ENCODE measurements at places on chromosomes 6 and 20. TPM values are rescaled to one million over a fixed set of nuclear protein-coding genes. Genes with fewer than 3 reads are reported as not detected.

The AIF1 gene
- total RNA-seq = 12.5 TPM

- peaks cover 4% of the 10 kb centered on the region for H3K4me1 ChIP-seq
- no peaks in the 10 kb centered on the region for H3K36me3 ChIP-seq
- no peaks in the 10 kb centered on the region for H3K27me3 ChIP-seq
- no peak overlapping the region for H3K4me3 ChIP-seq
Measured at GRCh38 chr6:138410972-138411880, 7.2 kb downstream of the HEBP2 start.

DNA sequence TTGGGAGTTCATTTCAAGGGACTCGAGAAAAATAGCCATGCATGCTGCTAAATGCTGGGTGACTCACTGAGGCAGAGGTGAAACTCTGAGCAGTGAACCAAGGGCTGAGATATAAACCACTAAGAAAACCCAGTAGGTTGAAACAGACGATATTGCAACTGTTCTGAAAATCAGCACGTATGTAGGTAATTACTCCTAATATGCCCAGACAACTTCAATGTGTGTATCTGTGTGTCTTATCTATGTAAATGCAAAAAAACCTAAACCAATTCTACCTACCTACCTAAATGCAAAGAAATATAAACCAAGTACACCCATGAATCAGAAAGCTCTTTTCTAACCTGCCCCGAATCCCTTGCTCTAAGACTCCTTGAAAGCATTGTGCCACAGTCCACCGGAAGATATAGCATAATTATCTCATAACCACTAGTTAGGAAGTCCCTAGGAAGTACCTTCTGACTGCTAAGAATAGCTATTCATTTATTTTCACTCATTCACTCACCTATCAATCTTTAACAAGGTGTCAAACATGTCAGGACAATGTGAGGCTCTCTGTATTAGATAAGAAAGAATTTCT is 458.7 kb upstream of the RUNX2 start:
- no peaks in the 10 kb centered on the region for H3K27me3 ChIP-seq
- no peak overlapping the region for H3K27ac ChIP-seq
- no peak for DNase-seq
- H3K4me1 ChIP-seq = no peaks in the 10 kb centered on the region

- H3K36me3 ChIP-seq = no peaks in the 10 kb centered on the region
- no peak for DNase-seq
- no peaks in the 10 kb centered on the region for H3K27me3 ChIP-seq
- peaks cover 15% of the 10 kb centered on the region for H3K4me1 ChIP-seq
Measured at GRCh38 chr6:96153775-96154174, 138.0 kb downstream of the FUT9 start.

The OR2H1 gene
- not detected for total RNA-seq

DNA sequence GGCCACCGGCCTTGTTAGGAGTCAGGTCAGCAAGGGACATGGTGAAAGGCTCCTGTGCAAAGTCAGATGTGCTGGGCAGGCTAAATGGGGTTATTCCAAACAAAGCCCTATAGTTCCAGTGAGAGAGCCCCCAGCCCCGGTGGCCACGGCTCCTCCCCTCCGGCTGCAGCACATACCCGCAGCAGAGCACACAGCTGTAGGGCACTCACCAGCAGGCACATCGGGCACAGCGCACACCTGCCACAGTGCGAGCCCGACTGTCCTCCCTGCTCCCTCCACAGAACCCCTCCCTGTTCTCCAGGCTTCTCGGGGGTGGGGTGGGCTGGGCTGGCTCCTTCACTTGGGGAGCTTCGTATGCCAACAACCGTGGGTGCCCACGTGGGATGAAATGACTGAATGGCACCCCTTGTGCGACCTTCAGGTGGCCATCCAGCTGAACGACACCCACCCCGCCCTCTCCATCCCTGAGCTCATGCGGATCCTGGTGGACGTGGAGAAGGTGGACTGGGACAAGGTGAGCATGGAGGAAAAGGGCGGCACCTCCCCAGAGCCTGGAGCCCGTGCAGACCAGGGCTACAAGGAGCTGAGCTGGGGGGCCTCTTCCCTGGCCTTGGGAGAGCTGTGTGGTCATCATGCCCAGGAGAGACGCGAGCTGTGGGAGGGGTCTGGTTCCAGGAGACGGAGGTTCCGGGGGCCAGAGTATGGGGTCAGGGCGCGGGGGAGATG is 30.9 kb downstream of the PYGB start:
- peak; percentile 62 for DNase-seq
- H3K4me1 ChIP-seq = peaks cover 22% of the 10 kb centered on the region
- peak overlapping the region; percentile 84 for H3K27ac ChIP-seq
- no peaks in the 10 kb centered on the region for H3K27me3 ChIP-seq
- H3K4me3 ChIP-seq = no peak overlapping the region

GRCh38 chr20:22681591-22682248 is 97.3 kb upstream of the FOXA2 start:
- no peak overlapping the region for H3K4me3 ChIP-seq
- no peaks in the 10 kb centered on the region for H3K36me3 ChIP-seq
- DNase-seq = no peak
- H3K27me3 ChIP-seq = no peaks in the 10 kb centered on the region
- no peak overlapping the region for H3K27ac ChIP-seq

- DNase-seq = no peak
- H3K36me3 ChIP-seq = no peaks in the 10 kb centered on the region
- H3K27ac ChIP-seq = no peak overlapping the region
- no peaks in the 10 kb centered on the region for H3K27me3 ChIP-seq
- H3K4me1 ChIP-seq = peaks cover 17% of the 10 kb centered on the region
Measured at GRCh38 chr6:131000544-131000943, 62.5 kb downstream of the EPB41L2 start.

GRCh38 chr20:32033316-32033715 is 18.7 kb upstream of the HCK start:
- peaks cover 10% of the 10 kb centered on the region for H3K4me1 ChIP-seq
- DNase-seq = no peak
- no peaks in the 10 kb centered on the region for H3K36me3 ChIP-seq
- H3K4me3 ChIP-seq = no peak overlapping the region

DNA sequence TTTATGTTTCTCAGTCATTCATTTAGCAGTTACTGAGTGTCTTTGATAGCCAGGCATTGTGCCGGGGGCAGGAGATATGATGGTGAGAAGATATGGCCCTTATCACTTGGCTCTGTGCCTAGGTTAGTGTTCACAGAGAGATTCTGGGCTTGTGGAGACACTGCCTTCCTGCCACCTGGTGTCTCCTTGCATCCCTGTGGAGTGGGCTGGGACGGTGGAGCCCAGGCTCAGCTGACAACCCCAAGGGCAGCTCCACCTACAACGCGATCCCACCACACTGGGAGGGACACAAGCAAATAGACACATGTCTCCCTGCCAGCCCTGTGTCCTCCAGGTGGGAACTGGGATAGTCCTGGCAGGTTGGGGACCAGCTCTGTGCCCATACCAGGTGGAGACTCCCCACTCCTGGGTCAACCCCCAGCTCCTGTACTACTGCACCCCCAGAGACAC is 30.3 kb upstream of the VEGFA start:
- no peak overlapping the region for H3K4me3 ChIP-seq
- DNase-seq = peak; percentile 57
- H3K27me3 ChIP-seq = no peaks in the 10 kb centered on the region

- H3K27ac ChIP-seq = no peak overlapping the region
- no peaks in the 10 kb centered on the region for H3K27me3 ChIP-seq
- H3K36me3 ChIP-seq = no peaks in the 10 kb centered on the region
- H3K4me1 ChIP-seq = no peaks in the 10 kb centered on the region
Measured at GRCh38 chr6:138830248-138830647, 34.4 kb downstream of the ECT2L start.

DNA sequence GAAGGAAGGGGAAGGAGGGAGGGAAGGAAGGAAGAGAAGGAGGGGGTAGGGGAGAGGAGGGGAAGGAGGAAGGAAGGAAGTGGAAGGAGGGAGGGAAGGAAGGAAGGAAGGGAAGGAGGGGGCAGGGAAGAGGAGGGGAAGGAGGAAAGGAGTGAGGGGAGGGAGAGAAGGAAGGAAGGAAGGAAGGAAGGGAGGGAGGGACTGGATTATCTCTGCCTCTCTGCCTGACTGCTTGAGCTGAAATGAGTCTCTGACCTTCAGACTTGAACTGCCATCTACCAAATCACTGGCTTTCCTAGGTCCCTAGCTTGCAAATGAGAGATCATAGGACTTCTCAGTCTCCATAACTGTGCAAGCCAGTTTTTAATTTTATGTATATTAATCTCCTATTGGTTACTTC is 436.8 kb downstream of the PREX1 start:
- H3K4me1 ChIP-seq = no peaks in the 10 kb centered on the region
- no peak overlapping the region for H3K4me3 ChIP-seq
- no peak overlapping the region for H3K27ac ChIP-seq
- no peak for DNase-seq

- H3K27me3 ChIP-seq = no peaks in the 10 kb centered on the region
- no peaks in the 10 kb centered on the region for H3K36me3 ChIP-seq
- peak overlapping the region; percentile 84 for H3K27ac ChIP-seq
- peaks cover 33% of the 10 kb centered on the region for H3K4me1 ChIP-seq
- no peak for DNase-seq
- peak overlapping the region; percentile 57 for H3K4me3 ChIP-seq
Measured at GRCh38 chr6:41781366-41781730, 766 bp downstream of the PRICKLE4 start.

The BPIFB1 gene
- total RNA-seq = not detected

GRCh38 chr6:11730641-11731040 is 48.0 kb downstream of the ADTRP start:
- H3K27ac ChIP-seq = no peak overlapping the region
- DNase-seq = no peak
- H3K4me3 ChIP-seq = no peak overlapping the region
- H3K4me1 ChIP-seq = no peaks in the 10 kb centered on the region

DNA sequence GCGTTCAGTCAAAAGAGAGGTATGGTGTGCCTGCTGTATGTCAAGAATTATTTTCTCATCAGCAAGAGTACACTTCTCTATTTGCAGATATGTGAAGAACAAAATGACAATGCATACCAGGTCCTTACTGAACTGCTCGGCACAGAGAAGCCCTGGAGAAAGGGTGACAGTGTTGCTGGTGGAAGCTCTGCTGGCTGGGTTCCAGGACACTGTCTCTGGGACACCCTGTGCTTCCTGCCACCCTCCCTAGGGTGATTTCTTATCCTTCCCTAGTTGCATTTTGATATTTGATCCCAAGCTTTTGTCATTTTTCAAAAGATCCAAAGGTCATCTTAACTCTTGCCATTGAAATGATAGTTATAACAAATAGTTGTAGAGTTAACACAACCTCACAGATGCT is 8.3 kb upstream of the CST5 start:
- no peaks in the 10 kb centered on the region for H3K4me1 ChIP-seq
- no peaks in the 10 kb centered on the region for H3K36me3 ChIP-seq
- no peak overlapping the region for H3K27ac ChIP-seq
- no peak overlapping the region for H3K4me3 ChIP-seq
- no peaks in the 10 kb centered on the region for H3K27me3 ChIP-seq

DNA sequence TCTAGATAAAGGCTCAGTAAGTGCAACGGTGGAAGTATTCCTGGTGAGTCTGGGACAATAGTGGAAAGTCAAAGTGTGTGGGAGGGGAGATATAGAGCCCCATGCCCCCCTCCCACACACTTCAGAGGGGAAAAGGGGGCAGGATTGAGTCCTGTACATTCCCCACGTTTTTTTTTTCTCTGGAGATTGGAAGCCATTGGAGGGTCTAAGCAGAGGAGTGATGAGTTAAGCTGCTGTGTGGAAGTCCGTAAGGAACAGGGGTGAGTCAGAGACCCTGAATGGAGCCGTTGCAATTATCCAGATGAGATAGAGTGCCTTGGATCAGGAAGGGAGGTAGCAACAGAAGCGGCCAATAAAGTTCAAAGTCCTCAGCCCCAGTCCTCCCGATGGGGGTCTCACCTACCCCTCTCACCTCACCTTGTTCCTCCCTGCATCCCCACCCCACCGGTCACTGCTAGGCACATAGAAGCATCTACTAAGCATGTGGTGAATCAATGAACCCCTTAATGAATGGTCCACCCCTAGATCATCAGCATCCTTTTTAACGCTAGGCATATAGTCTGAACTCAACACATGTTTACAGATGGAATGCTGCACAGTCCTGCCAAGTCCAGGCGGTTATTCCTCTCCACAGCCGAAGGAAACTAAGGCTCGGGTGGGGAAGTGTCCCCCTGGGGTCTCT is 662 bp upstream of the SLC9A8 start:
- peaks cover 16% of the 10 kb centered on the region for H3K4me1 ChIP-seq
- H3K4me3 ChIP-seq = peak overlapping the region; percentile 78
- peaks cover 18% of the 10 kb centered on the region for H3K36me3 ChIP-seq
- DNase-seq = no peak
- peak overlapping the region; percentile 86 for H3K27ac ChIP-seq

DNA sequence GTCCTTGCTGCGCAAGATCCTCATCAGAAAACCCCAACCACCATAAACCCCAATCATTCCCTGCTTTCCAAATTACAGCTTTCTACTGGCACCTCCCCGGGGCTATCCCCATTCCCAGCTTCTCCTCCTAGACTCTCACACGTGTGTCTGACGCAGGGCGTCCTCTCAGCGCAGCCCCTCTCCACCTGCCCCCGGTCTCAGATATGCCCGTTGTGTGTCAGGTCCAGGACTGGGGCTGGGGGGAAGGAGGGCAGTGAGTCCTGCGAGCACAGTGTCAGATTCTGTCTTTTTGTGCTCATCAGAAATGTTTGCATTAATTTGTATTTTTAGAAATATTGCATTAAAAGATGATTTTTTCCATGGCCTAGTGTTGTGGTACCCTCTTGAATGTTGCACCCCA is 48.6 kb downstream of the LRFN2 start:
- H3K4me1 ChIP-seq = no peaks in the 10 kb centered on the region
- H3K27me3 ChIP-seq = no peaks in the 10 kb centered on the region
- H3K27ac ChIP-seq = no peak overlapping the region
- no peaks in the 10 kb centered on the region for H3K36me3 ChIP-seq
- DNase-seq = no peak

DNA sequence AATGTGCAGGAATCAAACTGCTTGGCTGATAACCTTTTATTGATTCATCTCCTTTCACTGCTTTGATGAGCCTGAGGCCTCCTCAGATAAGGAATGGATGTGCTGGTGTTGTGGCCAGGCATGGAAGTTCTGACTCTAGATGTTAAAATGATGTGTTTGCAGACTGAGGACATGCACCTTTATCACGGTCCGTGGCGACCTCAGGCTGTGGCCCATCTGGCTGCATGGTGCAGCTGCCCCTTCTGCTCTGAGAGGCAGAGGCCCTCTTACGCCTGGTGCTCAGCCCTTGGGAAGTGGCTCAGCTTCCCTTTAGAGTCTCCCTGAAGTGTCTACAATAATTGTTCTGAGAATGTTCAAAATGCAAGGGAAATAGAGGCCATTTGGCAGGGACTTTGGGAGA is 26.2 kb downstream of the CDH4 start:
- H3K4me1 ChIP-seq = no peaks in the 10 kb centered on the region
- H3K27ac ChIP-seq = no peak overlapping the region
- peaks cover 16% of the 10 kb centered on the region for H3K27me3 ChIP-seq

DNA sequence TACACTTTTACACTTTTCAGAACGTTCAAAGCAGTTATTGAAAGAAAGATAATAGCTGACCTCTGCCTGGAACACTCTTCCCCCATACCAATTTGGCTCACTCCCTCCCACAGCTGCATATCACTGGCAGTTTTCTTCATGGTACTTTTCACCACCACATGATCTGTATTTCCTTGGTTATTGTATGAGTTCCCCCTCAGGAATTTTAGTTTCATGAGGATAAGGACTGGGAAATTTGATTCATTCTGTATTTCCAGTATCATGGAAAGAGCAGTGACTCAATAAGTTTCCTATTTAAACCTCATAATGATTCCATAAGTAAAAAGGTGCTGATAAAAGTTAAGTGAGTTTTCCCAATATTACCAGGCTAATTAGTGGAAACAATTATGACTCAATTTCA is 16.0 kb downstream of the HTR1B start:
- no peak for DNase-seq
- no peaks in the 10 kb centered on the region for H3K4me1 ChIP-seq
- H3K27ac ChIP-seq = no peak overlapping the region

The SPINT4 gene
- total RNA-seq = not detected

- H3K4me1 ChIP-seq = peaks cover 48% of the 10 kb centered on the region
- DNase-seq = no peak
- H3K36me3 ChIP-seq = no peaks in the 10 kb centered on the region
- H3K27ac ChIP-seq = no peak overlapping the region
- no peak overlapping the region for H3K4me3 ChIP-seq
Measured at GRCh38 chr20:37728635-37728983, 34.8 kb downstream of the CTNNBL1 start.

The PHACTR1 gene
- total RNA-seq = 2.5 TPM
